ENCODE measurements at places on chromosomes 1 and 21.

- no peak for DNase-seq
Measured at GRCh38 chr1:3915551-3916121, 15.6 kb upstream of the C1orf174 start.

GRCh38 chr1:246695136-246695535 is 29.1 kb upstream of the SCCPDH start:
- no peak for DNase-seq

DNA sequence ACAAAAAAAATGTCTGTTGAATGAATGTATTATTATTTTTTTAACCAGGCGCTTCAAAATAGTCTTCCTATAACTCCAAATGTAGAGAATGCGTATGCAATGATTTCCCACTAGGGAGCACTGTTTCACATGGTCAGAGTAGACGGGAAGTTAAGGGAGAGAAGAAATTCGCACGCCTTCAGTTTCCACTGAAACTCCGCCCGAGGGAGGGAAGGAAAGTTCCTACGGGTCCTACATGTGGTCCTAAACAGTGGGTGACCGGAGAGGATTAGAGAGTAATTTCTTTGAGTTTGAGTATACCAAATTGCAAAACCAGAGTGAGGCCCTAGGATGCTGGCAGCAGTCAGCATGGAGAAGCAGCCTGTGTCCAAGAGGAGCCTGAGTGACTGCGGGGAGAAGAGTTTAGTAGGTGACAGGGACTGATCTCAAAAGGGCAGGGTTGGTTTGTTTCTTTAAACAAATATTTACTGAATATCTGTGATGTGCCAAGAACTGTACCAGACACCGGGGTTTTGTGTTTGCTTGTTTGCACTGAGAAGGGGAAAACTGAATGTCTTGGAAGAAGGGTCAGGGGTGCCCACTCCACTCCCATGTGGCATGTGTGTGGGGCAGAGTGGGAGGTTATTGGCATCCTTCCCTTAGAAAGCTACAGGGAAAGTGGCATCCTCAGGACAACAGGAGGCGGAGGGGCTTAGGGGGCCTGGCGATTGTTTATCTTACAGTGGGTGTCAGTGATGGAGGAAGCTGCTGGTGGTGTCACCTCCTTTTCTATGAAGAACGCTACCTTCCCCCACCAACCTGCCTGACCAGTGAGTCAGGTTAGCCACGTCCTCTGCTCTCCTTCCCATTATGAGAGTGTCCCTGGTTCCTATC is 22.8 kb downstream of the RNU5D-1 start:
- DNase-seq: no peak

- DNase-seq: no peak
Measured at GRCh38 chr1:47758341-47759250, 238.6 kb downstream of the TRABD2B start.

GRCh38 chr1:2322065-2322571 is 69.2 kb downstream of the MORN1 start:
- no peak for DNase-seq

DNA sequence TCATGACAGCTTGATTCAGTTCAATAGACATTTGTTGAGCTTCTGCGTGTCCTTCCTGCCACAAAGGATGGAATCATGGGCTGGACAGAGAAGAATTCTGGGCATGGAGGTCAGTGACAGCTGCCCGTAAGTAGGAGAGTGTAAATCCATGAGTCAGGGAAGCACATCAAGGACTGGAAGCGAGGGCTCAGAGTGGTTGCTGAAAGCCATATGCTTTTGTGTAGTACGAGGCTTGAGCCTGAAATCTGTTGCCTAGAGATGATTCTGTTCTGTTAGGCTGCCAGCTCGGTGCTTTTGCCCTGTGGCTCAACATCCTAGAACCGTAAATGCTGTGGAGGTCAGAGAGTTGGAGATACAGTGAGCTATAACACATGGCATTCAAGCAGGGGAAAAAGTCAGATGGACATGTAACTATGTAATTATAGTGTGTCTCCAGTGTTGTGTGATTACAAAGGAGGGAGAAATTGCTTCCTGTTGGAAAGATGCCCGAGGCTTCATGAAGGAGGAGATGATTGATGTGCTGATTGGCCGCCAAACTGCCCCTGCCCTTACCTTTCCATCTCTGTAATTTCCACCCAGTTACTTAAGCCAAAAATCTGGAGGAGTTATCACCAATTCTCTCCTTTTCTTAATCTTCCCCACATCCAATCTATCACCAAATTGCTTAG is 92.8 kb upstream of the CACNA1E start:
- no peak for DNase-seq

DNA sequence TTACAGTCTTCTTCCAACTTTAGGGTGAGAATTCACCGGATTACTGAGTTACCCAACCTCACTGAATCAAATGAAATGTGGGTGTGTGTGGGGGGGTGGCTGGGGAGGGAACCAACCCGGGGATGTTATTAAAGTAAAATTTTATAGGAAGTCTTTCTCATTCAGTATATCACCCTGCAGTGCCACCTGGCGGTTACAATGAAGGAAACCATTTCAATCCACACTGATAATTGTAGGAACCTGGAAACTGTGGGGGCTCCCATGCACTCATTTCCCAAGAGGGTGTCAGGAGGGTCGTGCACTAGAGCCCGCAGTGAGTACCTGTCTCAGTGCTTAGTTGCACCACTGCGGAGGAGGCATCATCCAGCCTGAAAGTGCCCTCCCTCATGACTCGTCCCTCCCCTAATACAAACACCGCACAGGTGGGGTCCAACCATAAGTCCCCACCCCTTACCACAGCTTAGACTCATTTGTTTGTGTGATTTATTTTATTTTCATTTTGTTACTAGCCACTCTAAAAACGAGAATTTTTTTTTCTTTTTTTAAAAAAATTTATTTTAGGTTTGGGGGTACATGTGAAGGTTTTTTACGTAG is 29.1 kb upstream of the IGSF5 start:
- no peak for DNase-seq

DNA sequence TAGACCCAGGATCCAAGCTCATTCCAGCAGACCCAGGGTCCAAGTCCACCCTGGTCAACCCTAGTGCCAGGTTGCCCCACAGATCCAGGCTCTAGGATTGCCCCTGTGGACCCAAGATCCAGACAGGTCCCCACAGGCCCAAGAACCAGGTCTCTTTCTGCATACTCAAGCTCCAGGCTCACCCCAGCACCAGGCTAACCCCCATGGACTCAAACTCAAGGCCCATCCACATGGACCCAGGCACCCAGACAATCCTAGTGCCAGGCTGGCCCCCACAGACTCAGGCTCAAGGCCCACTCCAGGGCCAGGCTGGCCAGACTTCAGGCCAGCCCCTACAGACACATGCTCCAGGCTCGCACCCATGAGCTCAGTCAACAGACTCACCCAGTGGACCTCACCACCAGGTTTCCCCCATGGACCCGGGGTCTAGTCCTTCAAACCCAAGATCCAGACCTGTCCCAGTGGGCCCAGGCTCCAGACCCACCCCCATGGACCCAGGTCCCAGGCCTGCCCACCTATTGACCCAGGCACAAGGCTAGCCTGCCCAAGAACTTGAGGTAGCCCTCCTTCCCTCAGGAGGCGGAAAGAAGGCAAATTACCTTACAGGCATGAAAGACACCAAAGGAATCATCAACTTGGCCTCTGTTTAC is 124.4 kb downstream of the SMYD3 start:
- no peak for DNase-seq

Measured in activated naive CD4-positive, alpha-beta T cell (primary cell).